Parietal lobe (tissue), 2 donors: ENCODE measurements at places on chromosomes 3 and 15. TPM values are rescaled to one million over a fixed set of nuclear protein-coding genes. Genes with fewer than 3 reads are reported as not detected.

DCUN1D1 gene
- total RNA-seq, result 47.0 TPM

A4GNT gene
- not detected for total RNA-seq

FHIT gene
- 4.7 TPM for total RNA-seq

CD80 gene
- total RNA-seq, result not detected

PTH1R gene
- 1.6 TPM for total RNA-seq

CGGBP1 gene
- 163 TPM for total RNA-seq

GOLGA6A gene
- total RNA-seq, result not detected

TMEM212 gene
- total RNA-seq, result not detected

DNASE1L3 gene
- total RNA-seq, result not detected

GRAMD2A gene
- total RNA-seq, result 0.94 TPM
